ENCODE measurements at places on chromosomes 6 and 20.

DNA sequence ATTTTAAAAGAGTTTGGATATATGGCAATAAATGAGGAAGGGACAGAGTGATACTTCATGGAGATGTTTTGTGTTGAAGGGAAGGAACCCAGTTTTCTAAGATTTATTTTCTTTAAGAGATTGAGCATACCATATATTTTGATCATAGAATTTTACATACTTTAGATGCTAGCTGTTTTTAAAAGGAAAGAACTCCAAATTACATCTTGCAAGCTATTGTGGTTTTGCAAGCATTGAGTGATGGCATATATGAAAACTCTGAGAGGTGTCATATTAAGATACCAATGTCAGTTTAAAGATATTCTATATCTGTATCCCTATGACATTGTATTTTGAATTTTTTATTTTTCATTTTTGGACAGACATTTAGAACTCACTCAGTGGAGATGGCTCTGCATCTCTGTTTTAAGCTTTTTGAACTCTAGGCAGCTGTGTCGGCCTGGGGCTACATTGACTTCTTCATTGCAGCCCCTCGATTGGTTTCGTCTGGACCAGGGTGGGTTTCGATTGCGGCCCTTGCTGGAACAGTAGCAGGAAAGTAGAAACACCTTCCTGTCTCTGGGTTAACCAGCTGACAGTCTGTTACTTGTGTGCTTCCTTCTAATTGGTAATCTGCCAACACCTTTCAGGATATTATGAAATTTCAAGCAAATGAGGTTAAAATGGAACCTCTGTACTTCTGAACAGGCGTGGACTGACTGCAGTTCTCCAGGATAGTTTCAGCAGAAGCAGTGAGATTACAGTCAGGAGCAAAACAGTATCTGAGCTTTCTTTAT is 14.0 kb downstream of the IGF2R start:
- no peak for DNase-seq

- no peak for DNase-seq
Measured at GRCh38 chr20:61014491-61014890, 237.6 kb upstream of the CDH4 start.

GRCh38 chr20:25368976-25369375 is 21.7 kb downstream of the ABHD12 start:
- no peak for DNase-seq

- DNase-seq = no peak
Measured at GRCh38 chr6:5710936-5711335, 295.8 kb downstream of the NRN1 start.

- peak; percentile 49 for DNase-seq
Measured at GRCh38 chr6:42281570-42281969, 63.9 kb upstream of the MRPS10 start.

- DNase-seq = no peak
Measured at GRCh38 chr20:22312744-22313346, 271.5 kb downstream of the FOXA2 start.

- DNase-seq = no peak
Measured at GRCh38 chr6:32439139-32439538, 548 bp upstream of the HLA-DRA start.

- no peak for DNase-seq
Measured at GRCh38 chr20:48056218-48056617, 270.9 kb upstream of the SULF2 start.

- DNase-seq = no peak
Measured at GRCh38 chr20:50930976-50931305, 296 bp downstream of the ADNP start.

DNA sequence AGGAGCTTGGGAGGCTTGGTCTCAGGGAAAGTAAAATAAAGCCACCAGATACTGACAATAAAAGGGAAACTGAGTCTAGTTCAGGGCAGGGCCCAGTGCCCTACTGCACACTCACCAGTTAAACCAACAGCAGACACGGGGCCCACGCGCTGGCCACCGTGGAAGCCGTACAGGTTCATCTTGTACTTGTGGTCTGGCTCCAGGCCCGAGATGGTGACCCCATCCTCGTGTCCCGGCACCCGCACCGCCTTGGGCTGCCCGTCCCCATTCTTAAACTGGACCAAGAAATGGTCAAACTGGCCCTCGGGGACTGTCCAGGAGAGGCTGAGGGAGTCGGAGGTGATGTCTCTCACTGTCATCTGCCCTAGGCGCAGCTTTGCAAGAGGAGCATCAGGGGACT is 26.5 kb downstream of the CYP21A2 start:
- DNase-seq = no peak

- DNase-seq = no peak
Measured at GRCh38 chr6:163603395-163603794, 188.9 kb downstream of the QKI start.

DNA sequence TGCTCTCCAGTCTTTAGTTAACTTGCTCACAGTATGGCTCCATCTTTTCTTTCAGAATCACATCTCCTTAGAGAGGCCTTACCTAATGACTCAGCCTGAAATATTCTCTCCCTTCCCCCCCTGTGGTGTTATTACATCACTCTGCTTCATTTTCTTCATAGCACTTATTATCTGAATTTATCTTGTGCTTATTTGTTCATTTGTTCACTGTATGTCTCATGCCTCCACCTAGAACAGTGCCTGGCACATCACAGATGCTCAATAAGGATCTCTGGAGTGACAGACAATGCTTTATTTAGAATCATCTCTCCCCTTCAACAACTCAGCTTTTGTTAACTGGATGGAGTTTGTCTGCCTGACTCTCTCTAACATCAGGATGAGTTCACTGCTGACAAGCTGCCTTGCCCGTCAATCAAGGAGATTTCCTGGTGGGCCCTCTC is 96.6 kb upstream of the MAN1A1 start:
- no peak for DNase-seq

- no peak for DNase-seq
Measured at GRCh38 chr6:42049116-42049809, 1.1 kb upstream of the TAF8 start.

GRCh38 chr6:2792330-2793110 is 27.3 kb downstream of the WRNIP1 start:
- no peak for DNase-seq

DNA sequence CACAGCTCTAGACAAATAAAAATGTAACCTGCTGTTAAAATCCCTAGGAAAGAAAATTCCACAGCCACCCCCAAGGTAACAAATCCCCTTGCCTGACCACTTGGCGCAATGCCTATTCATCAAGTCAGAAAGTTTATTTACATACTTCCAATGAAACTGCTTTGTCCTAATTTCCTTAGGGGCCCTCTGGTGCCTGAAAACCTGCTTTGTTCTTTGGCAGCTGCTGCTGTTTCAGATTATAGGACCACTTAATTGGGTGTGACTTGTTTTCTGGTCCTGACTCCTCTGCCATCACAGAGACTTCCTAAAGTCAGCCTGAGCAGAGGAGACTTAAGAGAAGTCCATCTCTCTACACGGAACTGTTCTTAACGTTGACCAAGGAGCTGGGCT is 323.6 kb downstream of the UBE3D start:
- DNase-seq = no peak

DNA sequence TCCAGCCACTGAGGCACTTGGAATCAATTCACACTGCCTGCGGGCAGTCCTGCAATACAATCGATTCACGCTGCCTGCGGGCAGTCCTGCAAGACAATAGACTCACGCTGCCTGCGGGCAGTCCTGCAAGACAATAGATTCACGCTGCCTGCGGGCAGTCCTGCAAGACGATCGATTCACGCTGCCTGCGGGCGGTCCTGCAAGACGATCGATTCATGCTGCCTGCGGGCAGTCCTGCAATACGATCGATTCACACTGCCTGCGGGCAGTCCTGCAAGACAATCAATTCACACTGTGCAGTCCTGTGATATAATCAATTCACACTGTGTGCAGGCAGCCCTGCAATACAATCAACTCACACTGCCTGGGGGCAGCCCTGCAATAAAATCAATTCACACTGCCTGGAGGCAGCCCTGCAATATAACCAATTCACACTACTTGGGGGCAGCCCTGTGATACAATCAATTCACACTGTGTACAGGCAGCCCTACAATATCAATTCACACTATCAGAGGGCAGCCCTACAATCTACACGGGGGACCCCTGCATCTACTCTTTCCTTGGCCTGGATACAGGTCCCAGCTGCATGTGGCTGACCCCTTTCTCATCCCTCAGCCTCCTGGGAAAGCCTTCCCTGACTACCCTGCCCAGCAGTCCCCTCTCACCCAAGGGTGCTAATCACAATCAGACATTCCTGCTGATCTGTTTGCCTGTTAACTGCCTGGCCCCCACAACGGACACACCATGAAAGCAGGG is 10.4 kb downstream of the TAF4 start:
- DNase-seq = no peak

- DNase-seq = no peak
Measured at GRCh38 chr6:106360989-106361430, 493 bp downstream of the CRYBG1 start.

GRCh38 chr6:39891976-39892375 is 42.3 kb downstream of the MOCS1 start:
- no peak for DNase-seq

DNA sequence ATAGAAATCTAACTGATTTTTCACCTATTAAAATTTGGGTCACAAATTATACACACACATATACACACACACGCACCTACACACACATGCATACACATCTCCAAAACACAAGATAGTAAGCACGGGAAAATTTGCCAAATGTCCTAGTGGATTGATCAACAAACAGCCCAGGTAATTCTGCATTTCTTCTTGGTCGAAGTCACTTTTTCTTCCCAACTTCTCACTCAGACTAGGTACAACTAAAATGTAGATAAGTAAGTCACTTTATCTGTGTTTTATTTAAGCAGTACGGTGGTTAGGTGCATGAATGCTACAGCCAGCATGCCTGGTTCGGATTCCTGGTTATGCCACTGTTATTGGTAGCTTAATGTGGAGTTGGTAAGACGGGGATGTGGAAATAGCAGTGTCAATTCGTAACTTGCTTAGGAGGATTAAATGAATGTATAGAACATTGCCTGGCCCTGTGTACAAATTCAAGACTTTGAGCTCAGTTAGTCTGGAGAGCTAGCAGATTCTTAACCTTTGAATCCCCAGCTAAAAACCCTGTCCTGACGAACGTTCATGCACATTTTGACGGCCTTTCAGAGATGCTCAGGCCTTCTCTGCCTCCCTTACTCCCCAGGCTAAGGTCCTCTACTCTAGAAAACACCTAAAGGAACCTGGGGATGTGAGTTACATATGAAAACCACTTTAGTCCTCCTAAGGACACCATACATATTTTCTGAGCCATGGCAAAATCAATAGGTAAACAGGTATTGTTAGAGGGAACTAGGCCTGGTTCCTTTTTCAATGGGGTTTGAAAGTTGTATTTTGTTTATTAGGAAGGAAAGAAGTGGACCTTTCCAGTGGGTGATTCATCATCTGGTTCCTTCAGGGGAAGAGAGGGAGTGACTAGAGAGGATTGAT is 50.9 kb downstream of the CYP24A1 start:
- DNase-seq = no peak

DNA sequence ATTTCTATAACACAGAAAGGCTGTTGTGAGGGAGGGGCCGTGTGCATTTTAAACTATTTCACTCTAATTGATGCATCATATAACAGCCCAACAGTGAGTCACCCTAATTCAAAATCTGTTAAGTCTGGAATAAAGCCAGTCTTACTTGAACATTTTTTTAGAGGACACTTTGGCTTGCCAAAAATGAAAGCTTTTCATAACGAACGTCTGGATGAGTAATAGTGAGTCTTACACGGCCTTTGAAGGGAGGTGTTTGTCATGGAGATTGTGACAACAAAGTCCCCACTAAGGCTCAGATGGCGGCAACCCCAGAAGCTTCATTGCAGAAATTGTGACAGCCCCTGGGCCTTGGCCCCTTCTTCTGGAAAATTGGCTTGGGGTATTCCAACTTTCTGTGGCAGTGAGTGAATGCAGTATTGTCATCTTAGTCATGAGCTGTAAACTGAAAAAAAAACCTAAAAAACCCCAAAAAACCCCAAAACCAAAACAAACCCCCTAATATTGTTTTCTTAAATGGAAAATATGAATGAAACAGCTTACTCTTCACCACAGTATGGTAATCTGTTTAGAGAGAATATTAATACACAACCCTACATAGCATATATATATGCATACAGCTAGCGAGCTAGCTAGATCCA is 92.6 kb upstream of the CLDN20 start:
- peak; percentile 38 for DNase-seq

- no peak for DNase-seq
Measured at GRCh38 chr6:28982476-28983266, 22.4 kb downstream of the ZNF311 start.

- DNase-seq = no peak
Measured at GRCh38 chr6:8064638-8065518, 689 bp upstream of the BLOC1S5 start.

- DNase-seq = no peak
Measured at GRCh38 chr20:57263801-57264792, 2.3 kb downstream of the BMP7 start.

DNA sequence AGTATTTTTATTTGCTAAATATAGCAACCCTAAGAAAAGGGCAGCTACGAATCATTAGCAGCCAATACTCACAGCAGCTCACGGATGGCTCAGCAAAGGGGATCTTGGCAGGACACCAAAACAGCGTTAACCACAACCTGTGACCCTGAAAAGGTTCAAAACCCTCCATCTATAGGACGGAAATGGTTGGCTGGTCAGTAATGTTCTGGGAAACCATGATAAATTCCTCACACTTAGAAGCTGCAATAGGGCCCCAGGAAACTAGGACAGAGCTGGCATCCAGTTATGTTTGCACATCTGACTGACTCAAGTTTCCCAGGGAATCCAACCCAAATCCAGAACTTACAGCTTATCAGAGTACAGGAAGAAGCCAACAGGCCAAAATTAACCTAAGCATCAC is 30.9 kb upstream of the PTPRT start:
- no peak for DNase-seq

- DNase-seq = no peak
Measured at GRCh38 chr6:43421831-43422230, 5.5 kb upstream of the ABCC10 start.

- no peak for DNase-seq
Measured at GRCh38 chr6:159112714-159113113, 56.5 kb upstream of the FNDC1 start.

GRCh38 chr6:28772480-28773381 is 151.1 kb downstream of the TRIM27 start:
- no peak for DNase-seq

- DNase-seq = no peak
Measured at GRCh38 chr6:43814865-43815264, 44.9 kb downstream of the VEGFA start.

- no peak for DNase-seq
Measured at GRCh38 chr20:17500826-17501225, 30.4 kb downstream of the BFSP1 start.

- no peak for DNase-seq
Measured at GRCh38 chr6:26199773-26200764, 112.8 kb downstream of the HFE start.

DNA sequence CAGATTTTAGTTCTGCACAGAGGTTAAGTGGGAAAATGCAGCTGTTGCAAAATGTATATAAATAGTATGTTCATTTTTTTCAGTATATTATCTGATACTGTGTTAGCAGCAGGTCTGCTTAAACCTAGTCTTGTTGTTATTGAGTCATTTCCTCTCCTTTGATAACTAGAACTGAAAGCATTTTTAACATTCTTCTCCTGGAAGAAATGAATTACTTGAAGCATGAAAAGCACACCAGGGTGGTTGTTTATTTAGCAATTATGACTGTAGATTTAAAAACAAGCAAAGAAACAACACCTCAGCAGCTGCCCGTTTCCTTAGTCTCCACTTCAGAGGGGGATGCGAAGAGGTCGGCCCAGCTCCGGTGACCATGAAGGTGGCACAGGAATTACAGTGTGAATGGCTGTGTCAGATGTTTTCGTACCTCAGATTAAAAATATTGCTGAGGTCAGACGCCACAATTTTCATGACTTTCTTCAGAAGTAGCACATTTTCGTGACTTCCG is 53.5 kb downstream of the GOPC start:
- DNase-seq = peak; percentile 18

All from activated T-helper 1 cell treated with Interleukin-2 at 50 U/mL for 16 hours (primary cell).